Spinal cord (tissue), 10 donors: ENCODE measurements at places on chromosomes 3 and 15.

DNA sequence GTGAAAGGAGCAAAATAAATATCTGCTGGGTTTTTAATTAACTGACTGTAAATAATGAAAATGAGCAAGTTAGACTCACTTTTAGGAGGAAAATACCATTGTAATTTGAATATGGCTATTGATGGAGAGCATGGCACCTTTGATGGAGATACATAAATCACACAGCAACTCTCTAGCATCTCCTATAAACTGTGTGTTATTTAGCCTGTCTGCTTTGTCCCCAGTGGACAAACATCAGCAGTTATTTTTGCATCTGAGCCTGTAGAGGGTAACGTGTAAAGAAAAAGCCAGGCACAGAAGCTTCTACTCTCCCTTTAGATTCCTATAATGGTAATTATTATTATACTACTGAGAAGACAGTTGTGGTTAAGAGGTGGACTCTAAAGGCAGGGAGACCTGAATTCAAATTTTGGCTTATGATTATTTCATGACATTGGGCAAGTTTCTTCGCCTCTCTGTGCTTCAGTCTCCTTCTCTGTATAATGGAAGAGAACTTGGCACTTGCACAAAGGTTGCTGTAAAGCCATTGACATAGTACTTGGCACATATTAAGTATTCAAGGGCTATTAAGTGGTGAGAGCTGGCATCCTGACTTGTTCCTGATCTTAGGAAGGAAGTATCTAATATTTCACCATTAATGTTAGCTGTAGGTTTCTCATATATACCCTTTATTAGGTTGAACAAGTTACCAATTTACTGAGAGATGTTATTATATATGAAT lies 289.5 kb upstream of the TRIM42 start:
- DNase-seq = no peak

GRCh38 chr15:75694241-75695182 lies 18.1 kb downstream of the CSPG4 start:
- DNase-seq = no peak

GRCh38 chr3:49414753-49415152 lies 2.5 kb downstream of the TCTA start:
- no peak for DNase-seq

DNA sequence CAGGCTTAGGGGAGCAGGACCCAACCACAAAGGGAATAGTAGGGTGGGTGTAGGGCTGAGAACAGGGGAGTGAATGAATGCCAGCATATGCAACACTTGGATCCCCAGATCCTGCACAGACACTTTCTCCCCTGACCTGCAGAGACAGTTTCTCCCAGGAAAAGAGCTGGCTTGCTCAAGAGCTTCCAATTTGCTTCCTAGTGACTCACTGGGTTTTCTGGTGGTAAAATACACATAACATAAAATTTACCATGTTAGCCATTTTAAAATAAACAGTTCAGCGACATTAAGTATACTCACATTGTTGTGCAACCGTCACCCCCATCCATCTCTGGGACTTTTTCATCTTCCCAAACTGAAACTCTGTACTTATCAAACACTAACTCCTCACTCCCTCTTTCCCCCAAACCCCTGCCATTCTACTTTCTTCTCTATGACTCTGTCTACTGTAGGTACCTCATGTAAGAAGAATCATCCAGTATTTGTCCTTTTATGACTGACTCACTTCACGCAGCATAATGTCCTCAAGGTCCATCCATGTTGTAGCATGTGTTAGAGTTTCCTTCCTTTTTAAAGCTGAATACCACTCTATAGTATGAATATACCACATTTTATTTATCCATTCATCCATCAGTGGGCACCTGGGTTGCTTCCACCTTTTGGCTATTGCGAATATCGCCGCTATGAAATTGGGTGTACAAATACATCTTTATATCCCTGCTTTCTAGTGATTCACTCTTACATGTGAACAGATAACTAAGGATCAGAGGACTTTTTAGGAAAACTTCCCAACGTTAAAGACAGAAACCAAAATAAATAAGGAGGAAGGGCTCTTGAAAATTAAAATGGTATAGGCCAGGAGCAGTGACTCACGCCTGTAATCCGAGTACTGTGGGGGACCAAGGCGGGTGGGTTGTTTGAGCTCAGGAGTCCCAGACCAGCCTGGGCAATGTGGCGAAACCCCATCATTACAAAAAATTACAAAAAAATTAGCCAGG lies 95.6 kb upstream of the TJP1 start:
- DNase-seq = no peak

GRCh38 chr3:122857019-122857418 lies 62.1 kb downstream of the SLC49A4 start:
- no peak for DNase-seq

DNA sequence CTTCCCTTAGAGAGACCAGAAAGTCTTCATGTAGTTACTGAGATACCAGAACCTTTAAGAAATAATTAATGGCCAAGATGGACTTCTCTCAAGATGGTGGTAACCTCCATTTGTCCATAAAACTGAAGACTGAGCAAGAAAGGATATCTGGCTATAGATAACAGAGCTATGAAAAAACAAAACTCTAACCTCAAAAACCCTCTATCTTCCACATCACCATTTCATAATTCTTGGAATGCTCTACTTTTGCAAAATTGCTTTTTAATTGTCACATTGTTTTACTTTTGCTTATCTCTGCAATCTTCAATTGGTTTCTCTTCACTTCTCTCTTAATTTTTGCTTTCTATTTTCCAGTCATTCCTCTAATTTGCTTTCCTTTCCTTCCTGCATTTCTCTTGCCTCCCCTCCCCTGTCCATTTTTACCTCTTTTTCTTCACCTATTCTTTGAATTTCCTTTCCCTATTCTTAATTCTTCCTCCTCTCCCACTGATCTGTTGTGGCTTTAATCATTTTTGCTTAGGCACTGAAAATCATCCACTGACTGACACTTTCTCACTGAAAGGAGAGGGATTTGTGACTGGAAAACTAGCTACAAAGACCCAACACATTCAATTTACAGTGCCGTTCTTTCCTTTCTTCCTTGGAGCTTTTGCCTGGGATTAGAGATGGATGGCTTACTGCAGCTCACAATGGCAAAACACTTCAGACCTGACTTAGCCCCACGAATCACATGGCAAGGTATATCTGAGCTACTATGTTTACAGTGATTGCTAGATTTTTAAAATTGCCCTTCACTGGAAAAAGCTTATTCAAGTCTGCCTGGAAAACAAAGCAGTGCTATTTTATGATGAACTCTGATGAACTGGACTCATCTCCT lies 242.8 kb downstream of the CHST2 start:
- no peak for DNase-seq

GRCh38 chr3:194974468-194975135 lies 288.9 kb downstream of the FAM43A start:
- DNase-seq = no peak

GRCh38 chr15:88690331-88690730 lies 51.5 kb downstream of the ISG20 start:
- no peak for DNase-seq

DNA sequence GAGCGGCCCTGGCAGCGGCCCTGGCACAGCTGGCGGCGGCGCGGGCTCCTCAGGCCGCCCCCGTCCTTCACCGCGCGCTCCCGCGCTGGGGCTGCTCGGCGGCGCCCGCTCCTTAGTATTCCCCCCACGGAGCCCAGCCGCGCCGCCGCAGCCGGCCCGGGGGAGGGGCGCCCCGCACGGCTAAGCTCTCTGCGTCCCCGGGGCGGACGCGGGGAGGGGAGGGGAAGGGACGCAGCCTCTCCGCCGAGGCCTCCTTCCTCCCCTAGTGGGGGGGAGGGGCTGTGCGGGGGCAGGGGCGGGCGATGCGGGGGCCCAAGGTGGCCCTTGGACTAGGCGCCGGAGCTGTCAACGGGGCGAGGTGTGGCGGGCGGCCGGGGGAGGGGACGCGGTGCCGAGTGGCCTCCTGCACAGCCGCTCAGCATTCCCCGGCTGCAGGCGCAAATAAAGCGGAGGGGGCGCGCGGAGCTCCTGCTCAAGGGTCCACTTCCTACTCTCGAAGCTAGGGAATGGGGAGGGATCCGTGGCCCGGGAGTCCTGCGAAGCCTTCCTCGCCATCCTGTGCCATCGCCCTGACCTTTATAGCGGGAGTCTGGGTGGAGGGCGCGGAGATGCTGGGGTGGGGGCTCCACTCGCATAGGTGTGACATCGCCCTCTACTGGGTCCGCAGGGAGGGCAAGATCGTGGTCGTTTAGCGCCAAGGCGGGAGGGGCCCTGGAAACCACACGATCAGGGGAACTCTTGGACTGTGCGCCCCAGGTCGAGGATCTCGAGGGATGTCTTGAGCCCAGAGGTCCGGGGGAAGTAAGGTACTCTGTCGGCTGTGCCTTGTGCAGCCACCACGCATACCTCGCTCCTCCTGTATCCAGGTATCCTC lies 22.2 kb downstream of the EPHB3 start:
- DNase-seq = no peak

- DNase-seq = no peak
Measured at GRCh38 chr3:177449360-177450006, 252.2 kb upstream of the TBL1XR1 start.

DNA sequence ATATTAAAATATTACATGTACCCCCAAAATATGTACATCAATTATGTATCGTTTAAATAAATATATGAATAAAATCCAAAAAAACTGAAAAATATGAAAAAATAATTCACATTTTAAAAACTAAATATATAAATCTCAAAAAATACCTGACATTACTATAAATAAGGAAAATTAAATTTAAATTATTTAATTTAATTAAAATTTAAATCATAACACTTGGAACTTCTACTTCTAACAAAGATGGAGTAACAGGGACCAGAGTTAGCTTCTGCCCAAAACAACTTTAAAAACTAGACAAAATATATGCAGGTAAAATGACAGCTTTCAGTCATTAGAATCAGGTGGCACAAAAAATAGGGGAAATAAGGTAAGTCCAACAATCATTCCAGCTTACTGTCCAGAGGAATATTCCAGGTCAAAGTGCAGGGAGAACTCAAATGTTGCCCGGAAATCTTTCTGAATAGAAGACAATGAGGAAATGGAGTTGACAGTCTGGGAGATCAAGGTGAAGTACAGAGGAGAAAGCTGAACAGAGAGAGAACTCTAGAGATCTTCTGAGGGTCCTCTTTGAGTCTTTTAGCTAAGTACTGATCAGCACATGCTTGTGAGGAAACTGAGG lies 207.7 kb upstream of the ATP11B start:
- DNase-seq = no peak

DNA sequence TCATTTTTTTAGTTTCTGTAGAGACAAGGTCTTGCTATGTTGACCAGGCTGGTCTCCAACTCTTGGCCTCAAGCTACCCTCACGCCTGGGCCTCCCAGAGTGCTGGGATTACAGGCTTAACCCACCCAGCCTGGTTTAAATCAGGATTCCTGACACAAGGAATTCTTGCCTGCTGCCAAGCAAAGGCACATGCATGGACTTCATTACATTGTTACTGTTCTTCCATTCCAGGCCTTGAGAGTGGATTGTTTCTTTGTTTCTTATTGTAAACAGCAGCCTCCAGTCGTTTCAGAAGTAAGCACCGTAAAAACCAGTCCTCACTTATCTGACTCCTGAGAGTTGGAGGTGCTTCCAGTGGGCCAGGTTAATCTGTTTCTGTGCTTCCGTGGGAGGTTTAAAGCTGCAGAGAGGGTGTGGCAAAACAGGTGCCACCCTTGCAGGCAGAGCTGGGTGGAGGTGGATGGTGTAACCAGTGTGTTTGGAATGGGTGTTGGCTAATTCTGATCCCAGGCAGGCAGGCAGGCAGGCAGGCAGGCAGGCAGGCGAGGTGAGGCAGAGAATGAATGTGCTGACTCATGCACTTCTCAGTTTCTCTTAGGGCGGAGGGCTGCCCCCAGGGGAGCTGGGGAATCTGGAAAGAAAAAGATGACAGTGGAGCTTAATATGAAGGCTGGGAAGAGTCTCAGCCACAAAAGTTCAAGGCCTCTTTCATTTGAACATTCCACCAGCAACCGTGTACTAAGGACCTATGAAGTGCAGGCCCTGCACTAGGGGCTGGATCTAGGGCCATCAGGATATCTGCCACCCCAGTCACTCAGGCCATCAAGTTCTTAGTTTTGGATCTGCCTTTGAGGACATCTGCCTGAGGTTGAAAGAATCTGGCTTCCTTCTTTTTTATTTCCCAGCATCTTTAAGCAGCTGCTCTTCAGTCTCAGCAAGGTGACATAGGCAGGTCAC lies 37.0 kb upstream of the CDCP1 start:
- DNase-seq = peak; percentile 16

GRCh38 chr3:30581067-30581585 lies 25.3 kb upstream of the TGFBR2 start:
- no peak for DNase-seq

- DNase-seq = no peak
Measured at GRCh38 chr15:57896114-57896513, 169.4 kb downstream of the ALDH1A2 start.

DNA sequence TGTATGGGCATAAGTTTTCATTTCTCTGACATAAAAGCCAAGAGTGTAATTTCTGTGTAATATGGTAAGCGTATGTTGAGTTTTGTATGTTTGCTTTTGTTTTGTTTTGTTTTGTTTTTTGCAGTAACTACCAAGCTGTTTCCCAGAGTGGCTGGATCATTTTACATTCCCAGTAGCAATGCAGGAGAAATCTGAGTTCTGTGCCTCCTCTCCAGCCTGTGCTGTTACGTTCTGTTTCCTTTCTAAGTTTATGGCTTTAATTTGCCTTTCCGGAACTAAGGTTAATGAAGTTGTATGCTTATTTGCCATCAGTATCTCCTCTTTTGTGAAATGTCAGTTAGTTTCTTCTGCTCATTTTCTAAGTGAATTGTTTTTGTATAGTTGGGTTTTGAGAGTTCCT lies 307.8 kb downstream of the GABRG3 start:
- DNase-seq = no peak

DNA sequence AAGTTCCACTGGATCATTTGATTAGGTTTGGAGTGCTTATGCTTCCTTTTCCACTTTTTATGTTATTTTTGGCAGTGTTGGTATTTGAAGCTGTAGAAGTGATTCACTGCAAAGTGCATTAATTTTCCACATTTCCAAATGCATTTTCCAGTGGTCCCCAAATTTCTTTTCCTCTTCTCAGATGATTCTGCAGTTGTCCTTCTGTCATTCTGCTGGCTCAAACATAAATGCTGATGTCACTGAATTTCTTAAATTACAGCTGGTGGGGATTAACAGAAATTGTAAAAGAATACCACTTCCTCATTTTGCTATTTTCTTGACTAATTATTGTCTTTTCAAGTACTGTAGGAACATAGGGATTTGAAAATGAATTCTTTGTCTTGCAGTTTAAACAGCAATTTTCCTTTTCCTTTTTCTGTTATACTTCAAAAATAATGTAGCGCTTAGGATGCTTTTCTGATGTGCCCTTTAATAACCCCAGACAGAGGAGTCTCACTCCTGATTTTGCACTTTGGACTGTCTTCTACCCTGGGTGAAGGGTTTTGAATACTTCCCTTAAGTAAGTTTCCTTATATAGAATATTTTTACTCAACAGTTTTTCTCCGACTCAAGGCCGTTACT lies 25.0 kb downstream of the MITF start:
- DNase-seq = no peak

DNA sequence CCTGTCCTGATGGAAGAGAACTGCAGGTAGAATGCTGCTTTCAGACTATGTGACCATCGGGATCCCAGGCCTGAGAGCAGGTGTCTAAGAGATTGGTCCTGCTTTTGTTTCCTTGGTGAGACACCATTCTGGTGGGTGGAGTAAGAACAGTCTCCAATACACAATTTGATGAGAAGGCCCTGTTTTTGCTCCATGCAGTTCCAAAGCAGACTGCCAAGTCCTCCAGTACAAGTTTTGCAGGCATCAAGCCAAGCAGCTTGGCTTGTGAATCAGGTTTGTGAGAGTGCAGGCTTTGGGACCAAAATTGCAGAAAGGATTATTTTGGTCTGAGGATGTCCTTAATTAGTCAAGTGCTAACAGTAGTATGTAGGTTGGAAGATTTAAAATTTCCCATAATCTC lies 381.6 kb downstream of the FOXP1 start:
- peak; percentile 71 for DNase-seq
